Non-pigmented ciliary epithelial cell (primary cell): ENCODE measurements at places on chromosomes 12 and 14.
A peak's percentile ranks its signal among the peaks of the same experiment; 100 is the strongest.

DNA sequence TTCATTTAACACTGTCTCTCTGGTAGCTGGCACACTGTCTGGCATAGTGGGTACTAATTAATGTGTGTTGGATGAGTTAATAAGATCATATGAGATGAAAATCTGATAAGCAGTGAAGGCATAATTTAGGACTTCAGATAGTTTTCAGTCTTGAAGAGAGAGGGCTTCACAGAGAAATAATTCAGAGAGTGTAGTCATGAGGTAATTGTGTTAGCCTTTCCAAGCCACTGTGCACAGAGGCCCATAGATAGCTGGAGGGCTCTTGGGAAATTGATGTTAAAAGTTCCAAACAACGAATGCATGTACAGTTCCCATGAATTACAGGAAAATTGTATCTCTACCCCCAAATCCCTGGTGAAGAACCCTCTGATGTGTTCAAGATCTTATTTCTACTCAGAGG is 133.8 kb upstream of the HMGA2 start:
- DNase-seq: no peak

DNA sequence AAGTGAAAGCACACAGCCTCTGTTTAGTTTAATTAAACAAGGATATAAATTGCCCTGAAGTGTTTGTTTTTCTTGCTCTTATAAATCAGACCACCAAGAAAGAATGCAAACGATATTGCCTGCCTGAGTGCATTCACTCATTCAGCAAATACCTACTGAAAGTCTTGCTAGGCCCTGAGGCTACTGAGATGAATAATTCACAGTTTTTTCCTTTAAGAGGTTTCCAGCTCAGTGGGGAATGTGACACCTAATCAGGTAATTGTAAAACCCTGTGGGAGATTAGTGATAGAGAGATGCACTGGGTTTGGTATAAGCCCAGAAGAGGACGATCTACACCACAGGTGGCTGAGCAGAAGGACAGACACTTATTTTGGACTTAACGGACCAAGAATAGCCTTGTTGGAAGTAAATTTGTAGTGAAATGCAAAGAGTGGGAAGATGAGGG is 151.4 kb downstream of the SLC35F4 start:
- DNase-seq: no peak

GRCh38 chr14:33369972-33370371 is 431.3 kb downstream of the NPAS3 start:
- no peak for DNase-seq

GRCh38 chr14:73662487-73662943 is 17.7 kb downstream of the DNAL1 start:
- DNase-seq: peak; percentile 85

- peak; percentile 36 for DNase-seq
Measured at GRCh38 chr12:53452159-53453077, 516 bp downstream of the PCBP2 start.
